Urothelium cell line (cell line): ENCODE measurements at places on chromosomes 1 and 21.

DNA sequence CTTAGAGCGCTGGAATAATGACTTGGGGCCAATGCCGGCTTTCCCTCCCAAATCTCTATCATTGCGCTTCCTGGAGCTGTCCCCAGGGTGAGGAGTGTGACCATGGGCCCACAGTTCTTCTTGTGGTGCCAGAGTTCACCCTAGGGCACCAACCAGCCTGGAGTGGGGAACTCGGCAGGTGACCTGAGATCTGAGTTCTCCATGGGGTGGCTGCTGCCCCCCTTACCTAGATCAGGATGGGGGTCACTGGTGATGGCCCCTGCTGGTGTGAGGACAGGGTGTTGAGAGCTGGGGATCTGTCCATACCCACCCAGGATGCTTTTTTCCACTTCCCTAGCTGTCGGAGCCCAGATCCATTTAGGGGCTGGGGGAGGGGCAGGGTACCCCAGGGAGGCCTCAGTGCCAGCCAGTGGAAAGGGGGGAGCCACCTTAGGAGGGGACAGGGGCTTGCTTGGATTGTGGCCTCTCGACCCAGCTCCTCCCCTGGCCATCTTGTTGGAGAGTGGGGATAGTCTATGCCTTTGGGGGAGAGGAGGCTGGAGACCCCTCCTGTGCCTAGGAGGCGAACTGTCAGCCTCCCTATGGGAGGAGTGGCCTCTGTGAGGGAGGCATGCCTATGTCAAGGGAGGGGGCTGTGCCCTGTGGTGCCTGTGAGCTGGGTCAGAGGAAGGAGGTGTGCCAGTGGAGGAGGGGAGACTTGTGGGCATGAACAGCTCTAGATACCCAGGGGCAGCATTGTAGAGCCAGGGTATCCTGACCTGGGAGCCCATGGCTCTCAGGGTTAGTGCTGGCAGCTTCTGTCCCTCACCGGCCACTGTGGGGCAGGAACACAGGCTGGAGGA is 1.7 kb downstream of the FOXO6 start:
- no peak for DNase-seq

DNA sequence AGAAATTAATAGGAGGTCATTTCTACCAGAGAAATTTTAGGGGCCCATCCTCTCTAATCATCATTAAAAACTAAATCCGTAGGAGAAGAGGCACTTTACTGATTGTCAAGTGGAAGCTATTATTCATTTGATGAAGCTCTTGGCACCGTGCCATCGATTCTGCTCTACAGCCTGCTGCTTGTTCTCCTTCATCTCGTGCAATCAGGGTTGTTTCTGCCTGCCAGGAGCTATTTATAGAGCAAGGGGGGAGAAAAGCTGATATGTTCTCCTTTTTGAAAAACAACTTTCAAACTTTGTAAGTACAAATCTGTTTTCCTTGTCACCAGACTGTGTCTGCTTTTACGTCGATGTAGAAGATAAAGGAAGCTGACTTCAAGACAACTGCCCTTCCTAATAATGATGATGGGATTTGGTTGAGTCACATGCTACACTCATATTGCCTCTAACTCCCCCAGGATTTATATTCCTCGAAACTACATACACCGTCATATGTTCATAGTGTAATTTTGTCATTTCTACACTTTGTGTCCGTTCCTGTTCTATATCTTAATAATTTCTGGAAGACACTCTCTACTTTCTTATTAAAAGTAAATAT is 169.6 kb upstream of the LHX8 start:
- peak; percentile 9 for DNase-seq

DNA sequence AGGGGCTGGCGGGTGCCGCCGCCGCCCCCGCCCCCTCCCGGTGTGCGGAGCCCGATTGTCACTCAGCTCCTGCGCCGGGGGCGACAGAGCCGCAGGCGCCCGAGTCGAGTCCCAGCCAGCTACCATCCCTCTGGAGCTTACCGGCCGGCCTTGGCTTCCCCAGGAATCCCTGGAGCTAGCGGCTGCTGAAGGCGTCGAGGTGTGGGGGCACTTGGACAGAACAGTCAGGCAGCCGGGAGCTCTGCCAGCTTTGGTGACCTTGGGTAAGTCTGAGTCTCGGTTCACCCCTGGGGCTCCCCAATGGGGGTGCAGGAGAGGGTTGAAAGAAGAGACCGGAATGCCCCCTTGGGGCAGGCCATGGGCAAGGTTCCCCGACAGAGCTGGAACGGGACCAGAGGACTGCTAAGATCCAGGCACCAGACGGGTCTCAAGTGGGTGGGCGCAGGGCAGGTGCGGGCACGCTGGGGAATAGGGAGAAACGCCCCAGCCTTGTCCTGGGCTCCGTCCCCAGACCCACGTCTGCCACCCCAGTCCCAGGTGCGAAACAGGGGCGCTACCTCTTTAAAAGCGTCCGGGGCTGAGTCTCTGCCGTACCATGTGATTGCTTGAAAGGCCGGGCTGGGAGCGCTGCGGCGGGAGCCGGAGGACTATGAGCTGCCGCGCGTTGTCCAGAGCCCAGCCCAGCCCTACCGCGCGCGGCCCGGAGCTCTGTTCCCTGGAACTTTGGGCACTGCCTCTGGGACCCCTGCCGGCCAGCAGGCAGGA is at the start of gene ADORA1:
ADORA1 (plus strand) TSS at position 61 of the 765 bp plus-strand sequence. CDS start 1,116 bp downstream, outside the sequence.
- DNase-seq, result peak; percentile 82

GRCh38 chr1:6222636-6223035 is 13.1 kb downstream of the ICMT start:
- DNase-seq, result no peak

- DNase-seq, result no peak
Observed at GRCh38 chr1:229846351-229846750, 220.3 kb downstream of the URB2 start.

GRCh38 chr1:59137276-59137615 is 159.6 kb upstream of the FGGY start:
- DNase-seq, result no peak

DNA sequence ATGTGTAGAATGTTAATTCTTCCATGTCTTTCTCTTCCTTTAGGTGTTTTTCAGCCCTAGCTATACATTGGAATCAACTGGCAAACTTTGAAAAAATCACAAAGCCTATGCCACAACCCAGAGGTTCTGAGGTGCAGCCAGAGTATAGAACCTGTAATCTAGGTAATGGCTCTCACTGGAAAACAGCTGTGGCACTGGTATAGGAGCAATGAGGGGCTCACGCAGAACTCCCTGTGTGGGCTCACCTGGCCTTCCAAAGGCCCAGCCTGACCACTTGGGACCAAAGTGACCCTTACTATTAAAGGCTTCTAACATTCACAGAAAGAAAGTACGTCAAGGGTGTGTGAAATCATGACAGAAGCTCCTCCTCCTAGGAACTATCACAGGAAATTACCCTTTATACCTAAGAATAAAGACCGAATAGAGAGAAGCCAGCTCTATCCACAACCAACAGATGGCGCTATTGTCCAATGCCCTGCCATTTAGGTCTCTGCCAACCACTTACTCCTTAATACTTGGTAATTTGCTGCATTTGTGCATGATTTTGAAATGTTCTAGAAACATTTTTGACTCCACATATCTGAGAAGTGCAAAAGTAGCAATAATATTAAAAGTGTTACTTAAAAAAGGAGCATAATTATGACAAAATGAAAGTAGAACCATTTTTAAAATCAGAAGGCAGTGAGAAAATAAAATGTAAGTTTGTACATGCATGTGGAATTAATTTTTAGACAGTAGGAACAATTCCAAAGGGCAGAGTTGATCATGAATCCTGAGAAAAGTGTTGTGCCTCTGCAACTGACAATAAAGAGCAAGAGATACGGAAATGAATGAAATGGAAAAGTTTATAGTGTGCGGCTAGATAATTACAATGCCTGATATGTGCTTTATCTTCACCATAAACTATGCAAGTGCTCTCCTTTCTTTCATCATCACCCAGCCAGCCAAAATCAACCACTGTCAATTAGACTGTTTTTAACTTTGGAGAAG is 93.1 kb upstream of the HAO2 start:
- DNase-seq, result peak; percentile 64

DNA sequence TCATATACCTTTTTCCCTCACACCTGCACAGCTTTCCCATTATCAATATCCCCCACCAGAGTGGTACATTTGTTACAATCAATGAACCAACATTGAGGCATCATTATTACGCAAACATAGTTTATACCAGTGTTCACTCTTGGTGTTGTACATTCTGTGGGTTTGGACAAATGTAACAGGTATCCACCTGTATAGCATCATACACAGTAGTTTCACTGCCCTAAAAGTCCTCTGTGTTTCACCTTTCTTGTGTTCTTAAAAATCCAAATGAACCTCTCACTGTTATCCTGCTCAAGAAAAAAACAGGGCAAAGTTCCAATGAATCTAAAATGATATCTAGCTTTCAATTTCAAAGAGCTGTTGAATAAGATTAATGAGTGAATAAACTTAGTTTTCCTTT is 45.9 kb upstream of the NR5A2 start:
- no peak for DNase-seq

DNA sequence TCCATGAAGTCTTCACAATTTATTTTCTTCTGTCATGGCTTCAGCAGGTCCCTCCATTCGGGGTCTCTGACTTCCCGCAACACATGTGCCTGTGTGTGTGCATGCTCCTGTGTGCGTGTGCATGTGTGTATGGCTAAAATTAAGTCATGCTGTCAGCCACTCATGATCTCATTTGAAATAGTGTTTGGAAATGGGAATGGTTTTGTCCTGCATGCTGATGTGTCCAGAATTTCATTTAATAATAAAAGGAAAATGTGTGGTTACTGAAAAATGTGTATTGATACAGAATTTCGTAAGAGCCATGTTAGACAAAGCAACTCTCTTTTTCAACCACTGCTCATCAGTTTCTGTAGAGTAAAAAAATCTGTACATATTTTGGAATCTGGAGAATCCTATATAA is 123.8 kb upstream of the PRDX6 start:
- no peak for DNase-seq

DNA sequence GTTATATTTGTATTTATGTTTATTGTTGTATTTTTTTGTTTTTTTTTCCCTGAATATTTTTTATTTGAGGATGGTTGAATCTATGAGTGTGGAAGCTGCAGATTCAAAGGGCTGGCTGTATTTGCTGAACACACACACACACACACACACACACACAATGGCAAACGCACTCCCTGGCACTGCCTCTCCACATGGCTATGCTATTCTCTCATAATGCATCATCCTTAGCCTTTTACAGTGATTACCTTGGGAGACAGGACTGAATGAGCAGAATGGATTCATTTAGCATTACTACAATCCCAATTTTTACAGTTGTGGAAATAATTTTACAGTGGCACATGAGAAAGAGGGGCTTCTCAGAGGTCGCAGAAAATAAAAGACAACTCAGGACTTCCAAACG is 390.1 kb downstream of the PCP4 start:
- DNase-seq, result no peak

GRCh38 chr1:224884361-224884801 is 45.1 kb upstream of the DNAH14 start:
- no peak for DNase-seq

DNA sequence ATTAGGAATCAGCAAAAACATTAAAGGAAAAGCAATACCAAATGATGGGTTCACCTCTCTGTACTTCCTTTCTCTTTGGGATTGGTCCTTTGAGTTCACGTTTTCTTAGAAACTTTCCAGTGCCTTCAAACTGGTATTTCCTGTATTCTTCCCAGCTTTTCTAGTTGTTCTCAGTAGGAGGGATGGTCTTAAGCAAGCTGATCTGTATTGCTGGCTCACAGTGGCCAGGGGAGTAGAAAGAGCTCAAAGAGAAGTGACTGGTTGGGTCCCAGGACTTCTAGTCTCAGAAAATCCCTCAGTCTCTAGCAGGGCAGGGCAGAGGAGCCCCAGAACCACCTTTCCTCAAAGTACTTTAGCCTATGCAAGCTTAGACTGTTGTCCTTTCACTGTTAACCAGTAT is 10.1 kb upstream of the USP24 start:
- no peak for DNase-seq
